AG10803 (cell line): ENCODE measurements at places on chromosomes 3 and 15.

DNA sequence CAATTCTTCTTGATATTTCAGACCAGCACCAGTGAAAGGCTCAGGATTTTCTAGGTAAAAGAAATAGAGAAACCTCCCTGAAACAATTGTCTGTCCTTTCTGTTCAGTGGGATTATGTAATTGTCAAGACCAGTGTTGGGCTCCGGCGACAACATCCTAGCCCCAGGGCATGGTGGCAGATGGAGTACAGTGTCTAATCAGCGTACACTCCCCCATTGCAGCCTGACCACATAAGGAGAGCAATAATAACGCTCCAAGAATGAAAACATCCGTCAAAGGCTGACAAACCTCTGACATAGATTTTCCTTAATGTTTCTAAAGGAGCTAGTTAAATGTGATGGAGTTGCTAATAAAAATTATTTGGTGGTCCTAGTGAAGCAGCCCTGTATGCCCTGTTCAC, 144.6 kb downstream of the EBLN2 start:
- DNase-seq = no peak

DNA sequence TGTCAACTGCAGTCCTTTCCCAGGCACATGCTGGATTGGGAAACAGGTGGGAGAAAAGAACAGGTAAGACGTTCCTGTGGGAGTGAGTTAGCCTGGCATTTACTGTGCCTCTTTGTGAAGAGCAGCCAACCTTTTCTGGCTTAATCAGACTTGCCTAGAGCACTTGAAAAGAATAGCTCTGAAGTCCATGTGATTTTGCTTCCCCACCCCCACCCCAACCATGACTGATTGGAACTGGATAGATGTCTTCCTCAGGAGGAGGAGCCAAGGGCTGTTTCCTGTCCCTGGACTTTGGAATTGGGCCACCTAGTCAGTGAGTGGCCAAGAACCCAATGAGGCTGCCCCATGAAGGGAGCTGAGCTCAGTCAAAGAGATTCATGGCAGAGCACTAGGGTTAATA, 4.7 kb upstream of the TMEM41A start:
- DNase-seq = no peak

DNA sequence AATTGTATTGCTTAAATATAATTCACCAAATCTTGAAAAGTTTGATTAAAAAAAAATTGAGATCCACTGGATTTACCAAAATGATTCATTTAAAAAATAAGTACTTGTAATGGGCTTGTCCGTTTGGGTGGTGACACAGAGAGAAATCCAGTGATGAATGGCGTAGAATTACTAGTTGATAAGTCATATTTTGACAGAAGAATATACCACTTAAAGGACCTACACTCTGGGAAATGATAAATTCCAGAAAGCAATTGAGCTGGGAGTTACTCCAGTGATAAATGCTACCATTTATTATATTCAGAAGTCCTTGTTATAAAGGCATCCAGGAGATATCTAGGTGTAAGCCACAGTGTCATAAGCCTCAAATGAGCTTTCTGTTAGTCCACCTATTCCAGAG, 141.8 kb upstream of the CFAP20DC start:
- no peak for DNase-seq

DNA sequence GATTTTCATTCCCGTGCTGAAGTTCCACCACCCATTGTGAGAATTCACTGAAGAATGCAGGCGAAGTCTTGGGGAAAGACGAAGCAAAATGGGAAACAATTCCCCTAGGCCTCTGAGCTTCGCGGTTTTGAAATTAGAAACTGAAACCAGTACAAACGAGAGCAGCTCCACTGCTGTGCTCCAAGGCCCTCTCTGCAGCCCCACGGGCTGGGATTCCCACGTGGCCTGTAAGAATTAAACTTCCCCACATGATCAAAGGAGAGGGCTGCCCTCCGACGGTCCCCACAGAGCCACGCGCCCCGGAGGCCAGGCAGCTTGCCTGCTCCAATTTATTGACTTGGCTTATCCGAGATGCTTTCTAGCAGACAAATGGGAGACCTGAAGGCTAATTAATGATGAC, 144.0 kb downstream of the GREM1 start:
- DNase-seq = peak; percentile 97

GRCh38 chr3:158213461-158213860, 103.6 kb downstream of the RSRC1 start:
- no peak for DNase-seq

DNA sequence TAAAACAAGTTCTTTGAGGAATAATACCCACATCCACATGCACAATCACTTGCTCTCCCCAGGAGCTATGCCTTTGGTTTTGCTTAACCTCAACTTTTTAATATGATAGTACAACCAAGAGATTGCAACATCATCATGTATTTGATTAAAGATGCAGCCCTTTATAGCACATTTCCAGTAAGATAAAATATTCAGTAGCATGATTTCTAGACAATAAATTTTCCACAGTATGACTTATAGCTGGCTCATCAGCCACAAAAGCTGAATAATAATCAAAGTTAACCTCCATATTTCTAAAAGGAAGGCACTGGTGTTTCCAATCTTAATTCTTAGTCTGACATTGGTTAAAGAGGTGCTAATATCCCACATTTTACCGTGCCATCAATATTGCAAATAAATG, 622.5 kb downstream of the TBL1XR1 start:
- peak; percentile 21 for DNase-seq

GRCh38 chr3:181753391-181753790, 41.7 kb downstream of the SOX2 start:
- DNase-seq = no peak

- DNase-seq = peak; percentile 79
These were observed 93.2 kb upstream of the RNF7 start for GRCh38 chr3:141644931-141645330.

DNA sequence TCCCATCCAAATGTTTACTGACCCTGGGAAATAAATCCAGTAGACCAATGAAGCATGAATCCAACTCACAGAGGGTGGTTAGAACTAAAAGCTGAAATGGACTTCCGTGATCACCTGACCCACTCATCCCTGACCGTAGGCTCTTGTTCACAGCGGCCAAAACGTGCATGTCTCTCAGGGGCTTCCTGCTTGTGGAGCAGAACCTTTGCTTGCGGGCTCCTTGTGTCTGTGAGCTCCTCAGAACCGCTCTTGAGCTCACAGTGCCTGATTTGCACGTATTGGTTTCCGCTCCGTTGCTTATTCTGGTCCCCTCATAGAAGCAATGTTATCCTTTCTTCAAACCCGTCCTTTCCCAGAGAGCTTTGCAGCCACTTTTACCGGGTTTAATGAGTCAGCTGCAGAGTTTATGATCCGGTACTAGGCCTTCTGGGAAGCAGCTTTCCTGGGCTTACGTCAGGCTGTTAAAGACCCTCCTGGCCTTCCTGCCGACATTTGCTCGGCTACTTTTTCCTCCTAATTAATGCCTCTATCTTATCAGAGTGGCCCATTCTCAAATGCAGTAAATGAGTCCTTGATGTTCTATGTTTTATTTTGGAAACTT, 35.4 kb downstream of the LIPC start:
- DNase-seq = no peak

GRCh38 chr3:169759256-169759655, 5.6 kb downstream of the TERC start:
- DNase-seq = peak; percentile 38

GRCh38 chr3:33165372-33165771, 51.6 kb downstream of the CRTAP start:
- no peak for DNase-seq

GRCh38 chr3:188760408-188760807, 411.4 kb upstream of the TPRG1 start:
- DNase-seq = peak; percentile 25

GRCh38 chr15:95202569-95203349, 971.4 kb downstream of the MCTP2 start:
- DNase-seq = peak; percentile 46
